Stimulated activated CD4-positive, alpha-beta T cell treated with anti-CD3 and anti-CD28 coated beads, Interleukin-1b, Interleukin-23, amount 100 ng/mL, for 1 hour (primary cell): ENCODE measurements at places on chromosomes 3 and 15.

GRCh38 chr3:134685929-134686802, 35.3 kb upstream of the KY start:
- DNase-seq, result no peak

DNA sequence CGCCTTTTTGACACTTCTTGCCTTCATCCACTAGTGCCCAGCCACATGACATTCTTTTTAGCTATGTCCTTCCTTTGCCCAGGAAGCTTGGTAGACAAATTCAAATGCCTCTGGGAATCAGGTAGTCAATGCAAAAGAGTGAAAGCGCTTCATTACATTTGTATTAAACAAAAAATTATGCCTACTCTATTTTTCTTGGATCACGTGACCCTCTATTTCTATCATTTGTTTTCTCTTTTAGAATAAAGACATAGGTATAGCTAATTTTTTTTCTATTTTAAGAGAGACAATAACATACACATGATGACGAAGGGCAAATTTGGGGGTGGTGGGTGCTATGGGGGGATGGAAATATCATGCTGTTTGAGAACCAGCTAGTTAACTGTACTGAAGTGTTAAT, 384.8 kb downstream of the C3orf38 start:
- DNase-seq, result no peak

DNA sequence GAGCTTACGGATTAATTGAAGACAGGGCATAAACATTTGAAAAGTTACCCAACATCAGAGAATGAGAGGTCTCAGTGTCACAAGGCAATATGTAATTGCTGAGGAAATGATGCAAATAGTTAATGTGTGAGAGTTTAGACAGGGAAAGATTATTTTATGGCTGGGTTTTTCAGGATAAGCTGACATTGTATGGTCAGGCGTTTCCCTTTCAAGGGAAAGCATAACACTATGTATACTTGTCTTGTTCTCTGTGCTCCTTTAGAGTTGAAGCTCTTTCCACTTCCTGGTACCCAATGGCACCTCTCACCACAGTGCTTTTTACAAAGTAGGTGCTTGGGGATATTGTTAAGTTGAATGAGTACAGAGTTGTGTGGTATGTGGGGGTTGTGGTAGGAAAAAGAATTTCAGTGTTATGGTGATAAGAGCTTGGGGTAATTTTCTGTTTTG, 19.9 kb downstream of the IQGAP1 start:
- DNase-seq, result no peak

GRCh38 chr3:69868841-69869420, 129.7 kb downstream of the MITF start:
- no peak for DNase-seq

DNA sequence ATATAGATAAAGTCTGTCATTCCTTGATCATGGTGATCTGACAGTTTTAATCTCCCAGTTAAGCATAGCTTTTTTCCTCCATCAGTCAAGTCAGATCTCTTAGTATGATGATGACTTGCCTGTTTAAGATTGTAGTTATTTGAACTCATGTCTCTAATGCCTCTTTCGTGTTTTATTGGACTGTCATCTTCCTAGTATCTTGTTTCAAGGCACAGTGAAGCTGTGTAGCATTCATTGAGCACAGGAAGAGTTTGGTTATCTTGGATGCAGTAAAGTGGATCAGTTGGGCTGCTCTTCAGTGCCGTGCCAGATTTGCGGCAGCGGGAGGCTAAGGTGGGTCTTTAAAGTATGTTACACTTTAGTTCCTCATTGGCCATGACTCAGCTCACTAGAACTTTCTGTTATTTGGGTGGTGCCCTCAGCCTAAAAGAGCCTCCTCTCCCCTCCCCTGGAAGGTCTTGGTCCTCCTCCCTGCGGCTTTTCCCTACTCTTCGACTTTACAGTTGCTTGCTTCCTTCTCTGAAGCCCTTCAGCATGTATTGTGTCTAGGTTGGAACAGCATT, 45.7 kb upstream of the SKOR1 start:
- DNase-seq, result no peak

DNA sequence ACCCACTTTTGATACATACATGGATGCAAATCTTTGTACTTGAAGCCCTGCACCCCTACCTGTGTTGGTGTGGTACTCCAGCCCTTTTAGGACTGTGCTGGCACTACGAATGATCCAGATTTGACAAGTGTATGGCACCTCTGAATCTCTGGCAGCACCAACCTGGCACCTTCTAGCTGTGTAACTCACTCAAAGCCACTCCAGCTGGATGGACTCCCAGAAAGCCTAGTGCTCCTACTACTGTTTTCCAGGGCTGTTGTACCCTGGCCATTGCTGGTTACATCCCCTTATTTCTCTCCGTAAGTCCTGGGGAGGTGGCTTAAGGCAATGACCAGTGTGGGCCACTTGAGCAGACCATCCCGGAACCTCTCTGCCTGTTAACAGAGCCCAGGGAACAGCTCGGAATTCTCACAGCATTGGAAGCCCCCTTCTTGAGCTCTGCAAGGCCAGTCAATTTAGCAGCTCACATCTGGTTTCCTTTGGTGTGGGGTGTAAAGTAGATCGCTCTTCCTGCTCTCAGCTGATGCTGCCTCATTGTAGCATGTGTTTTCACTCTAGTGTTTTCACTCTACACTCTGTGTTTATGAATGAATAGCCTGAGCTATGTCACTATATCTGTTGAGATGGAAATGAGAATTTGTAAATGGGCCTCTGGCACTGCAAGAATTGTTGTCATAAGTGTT, 12.2 kb downstream of the CALML4 start:
- no peak for DNase-seq

GRCh38 chr3:104005815-104006214, 1360.9 kb upstream of the ALCAM start:
- no peak for DNase-seq

GRCh38 chr15:73994912-73995622, 551 bp downstream of the PML start:
- no peak for DNase-seq

DNA sequence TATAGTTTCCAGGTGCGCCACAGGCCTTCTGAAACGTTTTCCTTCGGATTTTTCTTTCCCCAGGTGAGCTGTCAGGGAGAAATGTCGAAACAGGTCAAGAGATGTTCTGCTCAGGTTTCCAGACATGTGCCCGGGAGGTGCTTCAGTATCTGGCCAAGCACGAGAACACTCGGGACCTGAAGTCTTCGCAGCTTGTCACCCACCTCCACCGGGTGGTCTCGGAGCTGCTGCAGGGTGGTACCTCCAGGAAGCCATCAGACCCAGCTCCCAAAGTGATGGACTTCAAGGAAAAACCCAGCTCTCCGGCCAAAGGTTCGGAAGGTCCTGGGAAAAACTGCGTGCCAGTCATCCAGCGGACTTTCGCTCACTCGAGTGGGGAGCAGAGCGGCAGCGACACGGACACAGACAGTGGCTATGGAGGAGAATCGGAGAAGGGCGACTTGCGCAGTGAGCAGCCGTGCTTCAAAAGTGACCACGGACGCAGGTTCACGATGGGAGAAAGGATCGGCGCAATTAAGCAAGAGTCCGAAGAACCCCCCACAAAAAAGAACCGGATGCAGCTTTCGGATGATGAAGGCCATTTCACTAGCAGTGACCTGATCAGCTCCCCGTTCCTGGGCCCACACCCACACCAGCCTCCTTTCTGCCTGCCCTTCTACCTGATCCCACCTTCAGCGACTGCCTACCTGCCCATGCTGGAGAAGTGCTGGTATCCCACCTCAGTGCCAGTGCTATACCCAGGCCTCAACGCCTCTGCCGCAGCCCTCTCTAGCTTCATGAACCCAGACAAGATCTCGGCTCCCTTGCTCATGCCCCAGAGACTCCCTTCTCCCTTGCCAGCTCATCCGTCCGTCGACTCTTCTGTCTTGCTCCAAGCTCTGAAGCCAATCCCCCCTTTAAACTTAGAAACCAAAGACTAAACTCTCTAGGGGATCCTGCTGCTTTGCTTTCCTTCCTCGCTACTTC, 3.8 kb downstream of the BHLHE40 start:
- DNase-seq, result no peak

- DNase-seq, result no peak
Observed at GRCh38 chr3:30908456-30909037, 14.1 kb upstream of the GADL1 start.

GRCh38 chr15:76071806-76072205, 12.0 kb downstream of the TMEM266 start:
- DNase-seq, result no peak

DNA sequence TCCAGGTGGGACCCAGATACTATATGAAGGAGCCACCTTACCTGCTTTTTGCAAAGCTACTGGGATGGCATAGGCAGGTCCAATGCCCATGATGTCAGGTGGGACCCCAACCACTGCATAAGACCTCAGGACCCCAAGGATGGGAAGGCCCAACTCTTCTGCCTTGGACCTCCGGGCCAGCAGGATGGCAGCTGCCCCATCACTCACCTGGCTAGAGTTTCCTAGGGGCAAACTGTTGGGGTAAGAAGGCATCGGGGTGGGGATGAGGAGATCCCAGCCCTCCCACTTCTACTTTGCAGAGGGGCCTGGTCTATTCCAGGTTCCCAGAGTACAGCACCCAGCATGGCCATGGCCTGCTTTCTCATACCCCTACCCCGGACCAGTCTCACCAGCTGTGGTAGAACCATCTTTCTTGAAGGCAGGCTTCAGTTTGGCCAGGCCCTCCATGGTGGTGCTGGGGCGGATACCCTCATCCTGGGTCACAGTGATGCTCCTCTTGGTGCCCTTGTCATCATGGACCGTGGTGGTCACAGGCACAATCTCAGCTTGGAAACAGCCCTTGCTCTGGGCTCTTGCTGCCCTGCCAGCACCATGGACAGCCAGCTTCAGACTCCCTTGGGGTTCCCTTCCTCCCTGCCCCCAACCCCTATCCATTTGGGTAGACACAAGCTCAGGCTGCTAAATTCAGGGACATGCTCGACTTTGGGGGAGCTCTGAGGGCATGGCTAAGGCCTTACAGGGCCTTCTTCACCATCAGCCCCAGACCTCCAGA, 10.6 kb downstream of the ACAA1 start:
- DNase-seq, result no peak

- no peak for DNase-seq
Observed at GRCh38 chr15:33923446-33923845, 44.9 kb upstream of the CHRM5 start.

GRCh38 chr3:10757021-10757820, 58.8 kb upstream of the SLC6A11 start:
- no peak for DNase-seq

DNA sequence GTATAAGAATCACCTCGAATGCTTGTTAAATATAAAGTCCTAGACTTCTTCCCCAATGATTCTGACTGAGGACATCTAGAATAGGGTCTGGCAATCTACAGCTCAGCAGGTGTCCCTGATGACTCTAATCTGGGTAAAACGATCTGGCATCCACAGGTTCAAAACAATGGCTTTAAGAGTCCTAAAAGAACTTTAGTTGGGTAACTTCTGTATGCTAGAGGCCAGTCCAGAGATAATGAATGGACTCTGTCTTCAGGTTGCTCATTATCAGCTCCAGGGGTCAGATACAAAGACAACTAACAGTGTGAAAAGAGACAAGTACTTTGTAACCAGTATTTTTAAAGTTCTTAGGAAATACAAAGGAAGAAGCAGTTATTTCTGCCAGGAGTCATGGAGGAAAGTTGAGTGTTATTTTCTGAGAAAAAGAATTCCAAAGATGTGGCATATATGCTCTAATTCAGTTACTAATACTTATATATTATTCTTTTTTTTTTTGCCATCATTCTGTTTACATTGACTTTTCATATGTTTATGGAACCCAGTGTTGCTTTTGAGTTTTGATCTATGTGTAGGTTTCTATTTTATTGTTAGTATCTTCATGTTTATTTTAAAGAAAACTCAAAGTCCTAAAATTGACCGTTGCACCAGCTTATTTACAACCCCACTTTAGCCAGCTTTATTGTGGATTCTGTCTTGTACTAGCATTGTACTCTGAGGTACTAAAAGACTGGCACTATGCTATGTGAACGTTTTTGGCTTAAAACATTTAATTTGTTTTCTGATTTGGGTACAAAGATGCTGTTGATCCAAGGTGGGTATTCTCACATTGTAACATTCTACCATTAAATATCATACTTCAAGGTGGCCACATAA, 3.1 kb upstream of the GPR15 start:
- no peak for DNase-seq

GRCh38 chr3:76242886-76243753, 457.8 kb upstream of the ZNF717 start:
- DNase-seq, result no peak

DNA sequence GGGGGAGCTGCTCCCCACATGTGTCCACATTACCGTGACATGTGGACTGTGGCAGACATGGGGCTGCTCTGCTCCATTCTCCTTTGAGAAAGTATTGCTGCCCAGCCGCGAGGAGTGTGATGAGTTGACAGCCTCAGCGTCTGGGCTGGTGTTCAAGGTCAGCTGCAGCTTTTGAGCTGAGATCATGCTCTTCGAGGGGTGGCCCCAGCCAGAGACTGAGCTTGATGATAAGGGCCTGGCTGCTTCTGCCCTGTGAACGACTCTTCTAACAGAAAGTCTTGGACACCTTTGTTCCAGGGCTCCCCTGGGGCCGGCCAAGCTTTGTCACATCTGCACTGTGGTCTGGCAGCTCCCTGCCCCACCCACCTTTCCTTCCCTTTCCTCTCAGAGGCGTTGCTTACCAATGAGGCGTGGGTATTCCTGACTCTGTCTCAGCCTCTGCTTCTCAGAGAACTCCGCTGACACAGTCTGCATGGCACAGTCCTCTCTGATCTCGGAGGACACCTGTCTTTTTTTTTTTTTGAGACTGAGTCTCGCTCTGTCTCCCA, 86.6 kb downstream of the CHRD start:
- DNase-seq, result no peak

- no peak for DNase-seq
Observed at GRCh38 chr3:101038393-101038792, 45.2 kb upstream of the ABI3BP start.

DNA sequence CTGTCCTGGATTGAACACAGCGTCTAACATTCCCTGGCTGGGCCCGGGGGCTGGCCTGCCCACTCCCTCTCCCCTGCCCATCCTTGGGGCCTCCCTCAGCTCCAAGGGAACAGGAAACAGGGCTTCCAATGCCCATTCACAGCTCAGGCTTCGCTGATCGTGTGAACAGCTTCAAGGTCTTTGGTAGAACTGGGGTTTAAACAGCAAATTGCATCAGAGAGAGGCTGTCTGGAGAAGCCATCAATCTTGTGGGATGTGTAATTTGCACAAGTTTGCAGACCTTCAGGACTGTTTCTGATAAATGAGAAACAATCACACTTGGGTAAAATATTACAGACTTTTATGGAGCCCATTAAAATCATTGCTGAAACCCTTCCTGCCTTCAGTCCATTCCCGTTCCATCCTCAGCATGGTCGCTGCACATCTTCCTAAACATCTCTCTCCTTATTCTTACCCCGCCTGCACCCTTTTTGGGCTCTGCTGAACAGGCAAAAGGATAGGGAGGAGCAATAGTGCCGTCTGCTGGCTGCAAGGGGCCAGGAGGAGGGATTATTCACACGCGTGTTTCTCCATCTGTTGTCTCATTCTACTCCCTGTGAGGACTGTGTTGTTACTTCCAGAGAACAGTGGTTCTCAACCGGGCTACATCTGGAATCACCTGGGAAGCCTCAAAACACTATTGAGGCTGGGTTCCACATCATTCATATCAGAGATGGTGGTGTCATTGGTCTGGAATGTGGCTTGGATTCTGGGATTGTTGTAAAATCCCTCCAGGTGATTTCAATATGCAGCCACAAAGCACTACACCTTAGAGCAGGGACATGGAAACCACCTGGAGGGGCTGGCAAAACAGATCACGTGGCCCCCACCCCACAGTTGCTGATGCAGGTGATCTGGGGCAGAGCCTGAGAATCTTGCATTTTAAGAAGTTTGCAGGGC, 116.3 kb downstream of the CLSTN2 start:
- DNase-seq, result no peak

GRCh38 chr3:69740103-69741021, 1.1 kb downstream of the MITF start:
- DNase-seq, result no peak
